Progenitor cell of endocrine pancreas (in vitro differentiated cells): ENCODE measurements at places on chromosomes 11 and 22. TPM values are rescaled to one million over a fixed set of nuclear protein-coding genes. Genes with fewer than 3 reads are reported as not detected.

DNA sequence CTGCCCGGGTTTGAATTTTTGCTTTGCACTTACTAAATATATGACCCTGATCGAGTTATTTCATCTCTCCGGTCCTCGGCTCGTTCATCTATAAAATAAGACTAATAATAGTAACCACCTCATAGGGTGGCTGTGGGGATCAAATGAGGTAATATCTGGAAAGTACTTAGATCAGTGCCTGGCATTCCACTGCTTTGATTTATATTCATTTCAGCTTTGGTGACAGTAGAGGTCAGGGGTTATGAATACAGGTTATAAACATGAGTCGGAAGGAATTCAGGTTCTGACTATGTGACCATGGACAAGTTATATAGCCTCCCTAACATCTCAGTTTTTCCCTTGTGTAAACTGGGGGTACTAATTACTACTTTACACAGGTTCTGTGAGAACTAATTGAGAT, 2.9 kb upstream of the TEAD1 start:
- no peak for DNase-seq
- H3K4me3 ChIP-seq: no peak overlapping the region
- H3K36me3 ChIP-seq: no peaks in the 10 kb centered on the region
- H3K4me1 ChIP-seq: peaks cover 5% of the 10 kb centered on the region
- no peak overlapping the region for H3K27ac ChIP-seq

GRCh38 chr22:50035131-50035881, 22.7 kb upstream of the IL17REL start:
- H3K4me1 ChIP-seq: peaks cover 4% of the 10 kb centered on the region
- H3K36me3 ChIP-seq: no peaks in the 10 kb centered on the region
- H3K27me3 ChIP-seq: no peaks in the 10 kb centered on the region
- no peak overlapping the region for H3K27ac ChIP-seq
- H3K4me3 ChIP-seq: no peak overlapping the region

DNA sequence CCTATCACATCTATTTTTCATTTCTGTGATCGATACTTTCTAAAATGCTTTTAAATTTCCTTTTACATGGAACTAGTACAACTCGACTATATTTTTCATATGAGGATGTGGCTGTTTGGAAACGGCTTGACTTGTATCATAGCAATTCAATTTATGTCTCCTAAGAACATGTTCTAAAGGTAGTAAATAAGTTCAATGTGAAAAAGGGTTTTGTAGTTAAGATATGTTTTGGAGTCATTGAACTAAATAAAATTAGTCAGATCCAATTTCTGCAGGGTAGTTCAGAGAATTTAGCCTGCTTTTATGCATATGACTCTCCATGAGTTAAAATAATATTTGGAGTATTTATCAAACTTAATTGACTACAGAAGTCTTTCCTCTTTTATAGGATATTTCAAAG, 1121.4 kb downstream of the LRRC4C start:
- no peaks in the 10 kb centered on the region for H3K4me1 ChIP-seq
- H3K27me3 ChIP-seq: no peaks in the 10 kb centered on the region
- no peaks in the 10 kb centered on the region for H3K36me3 ChIP-seq
- no peak overlapping the region for H3K27ac ChIP-seq
- DNase-seq: no peak

GRCh38 chr11:134119094-134119493, 50.2 kb downstream of the JAM3 start:
- peaks cover 14% of the 10 kb centered on the region for H3K27me3 ChIP-seq
- H3K4me1 ChIP-seq: peaks cover 11% of the 10 kb centered on the region
- no peak for DNase-seq

GRCh38 chr11:11622772-11623171, 967 bp upstream of the GALNT18 start:
- H3K4me3 ChIP-seq: peak overlapping the region; percentile 43
- DNase-seq: no peak
- peaks cover 11% of the 10 kb centered on the region for H3K4me1 ChIP-seq
- peaks cover 60% of the 10 kb centered on the region for H3K27me3 ChIP-seq
- peak overlapping the region; percentile 13 for H3K27ac ChIP-seq

DNA sequence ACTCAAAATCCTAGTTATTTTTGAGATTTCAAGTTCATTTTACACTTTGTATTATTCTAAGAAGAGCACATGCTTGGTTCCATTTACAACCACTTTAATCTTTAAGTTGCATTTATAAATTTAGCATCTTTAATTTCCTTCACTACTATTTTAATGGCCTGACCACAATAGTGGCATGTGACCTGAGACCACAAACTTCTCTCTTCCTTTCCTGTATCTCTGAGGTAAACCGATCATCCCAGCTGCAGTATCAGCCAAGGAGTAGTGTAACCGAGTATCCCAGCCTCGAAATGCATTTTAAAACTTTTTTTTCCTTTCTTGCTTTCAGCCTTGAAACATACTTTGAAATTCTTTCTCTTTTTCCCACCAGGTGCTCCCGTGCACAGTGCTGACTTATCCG, 28.7 kb upstream of the CBX6 start:
- H3K27me3 ChIP-seq: peaks cover 11% of the 10 kb centered on the region
- no peaks in the 10 kb centered on the region for H3K4me1 ChIP-seq
- no peak overlapping the region for H3K27ac ChIP-seq
- no peak overlapping the region for H3K4me3 ChIP-seq
- DNase-seq: no peak

GRCh38 chr11:91981995-91982394, 242.6 kb upstream of the FAT3 start:
- H3K27ac ChIP-seq: no peak overlapping the region
- no peaks in the 10 kb centered on the region for H3K36me3 ChIP-seq
- no peak for DNase-seq

DNA sequence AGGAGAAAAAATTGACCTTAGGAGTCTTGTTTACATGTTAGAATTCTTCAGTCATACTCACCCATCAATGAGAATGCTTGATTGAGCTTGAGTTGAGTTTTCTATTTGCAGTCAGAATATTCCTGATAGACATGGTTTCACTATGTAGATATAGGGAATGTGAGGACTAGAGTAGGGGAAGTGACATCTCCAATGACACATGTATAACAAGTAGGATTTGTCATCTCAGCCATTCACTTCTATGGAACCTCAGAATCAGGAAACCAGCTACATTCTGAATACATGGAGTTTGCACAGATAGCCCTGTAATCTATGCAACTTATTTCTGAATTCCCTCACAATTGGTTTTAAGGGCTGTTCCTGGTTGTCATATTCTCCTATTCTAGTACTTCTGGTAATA, 20.1 kb upstream of the OR9Q1 start:
- H3K27ac ChIP-seq: no peak overlapping the region
- DNase-seq: no peak
- no peak overlapping the region for H3K4me3 ChIP-seq

- H3K27me3 ChIP-seq: no peaks in the 10 kb centered on the region
- DNase-seq: no peak
- no peak overlapping the region for H3K4me3 ChIP-seq
- H3K27ac ChIP-seq: peak overlapping the region; percentile 89
Observed at GRCh38 chr22:40597526-40598430, 38.7 kb downstream of the MRTFA start.

- H3K36me3 ChIP-seq: peaks cover 34% of the 10 kb centered on the region
- H3K27me3 ChIP-seq: no peaks in the 10 kb centered on the region
- no peak overlapping the region for H3K27ac ChIP-seq
- DNase-seq: no peak
- H3K4me1 ChIP-seq: peaks cover 29% of the 10 kb centered on the region
- no peak overlapping the region for H3K4me3 ChIP-seq
Observed at GRCh38 chr11:12999597-12999996, 9.5 kb upstream of the RASSF10 start.

DNA sequence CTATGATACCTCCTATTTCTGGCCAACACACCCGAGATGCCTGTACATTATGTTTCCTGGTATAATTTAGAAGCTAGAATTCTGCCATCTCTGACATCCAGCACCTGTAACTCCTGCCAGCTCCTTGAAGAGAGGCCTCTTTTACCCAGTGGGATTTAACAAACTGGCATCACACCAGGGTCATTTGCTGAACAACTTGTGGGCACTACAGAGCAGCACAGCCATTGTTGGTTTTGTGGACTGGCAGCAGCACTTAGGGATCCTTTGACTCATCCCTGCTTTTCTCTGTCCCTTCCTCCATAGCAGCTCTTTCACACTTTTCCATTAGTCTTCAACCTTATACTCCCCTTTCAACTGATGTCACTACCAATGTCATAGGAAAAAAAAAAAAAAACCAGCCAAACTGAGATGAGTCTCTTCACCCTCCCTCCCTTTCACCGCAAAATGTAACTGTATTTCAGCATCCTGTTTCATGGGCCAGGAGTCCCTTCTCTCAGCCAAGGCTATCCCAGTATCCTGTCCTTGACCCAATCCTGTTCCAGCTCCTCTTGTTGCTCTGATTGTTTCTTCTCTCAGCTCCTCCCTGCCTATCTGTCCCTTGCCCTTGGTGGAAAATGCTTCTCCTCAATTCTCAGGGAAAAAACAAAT, 68.7 kb downstream of the PPFIBP2 start:
- H3K36me3 ChIP-seq: no peaks in the 10 kb centered on the region
- H3K4me1 ChIP-seq: peaks cover 17% of the 10 kb centered on the region
- H3K27me3 ChIP-seq: no peaks in the 10 kb centered on the region
- no peak for DNase-seq

DNA sequence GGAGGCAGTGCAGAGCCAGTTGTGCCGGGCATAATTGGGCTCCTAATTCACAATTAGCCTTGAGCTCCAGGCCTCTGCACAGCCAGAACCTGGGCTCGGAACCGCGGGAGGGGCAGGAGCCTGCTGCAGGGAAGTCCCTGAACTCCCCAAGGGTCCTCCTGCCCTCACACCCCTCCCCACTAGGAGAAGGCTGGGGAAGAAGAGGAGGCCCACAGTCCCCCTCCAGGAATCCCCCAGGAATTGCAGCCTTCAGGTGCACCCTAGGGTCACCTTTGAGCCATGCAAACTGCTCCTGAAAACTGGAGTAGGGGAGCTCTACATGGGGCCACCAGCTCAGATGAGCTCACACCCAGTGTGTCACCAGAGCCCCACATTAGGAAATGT, 93.8 kb upstream of the LMO1 start:
- H3K4me3 ChIP-seq: no peak overlapping the region
- peaks cover 7% of the 10 kb centered on the region for H3K4me1 ChIP-seq
- H3K36me3 ChIP-seq: no peaks in the 10 kb centered on the region

DNA sequence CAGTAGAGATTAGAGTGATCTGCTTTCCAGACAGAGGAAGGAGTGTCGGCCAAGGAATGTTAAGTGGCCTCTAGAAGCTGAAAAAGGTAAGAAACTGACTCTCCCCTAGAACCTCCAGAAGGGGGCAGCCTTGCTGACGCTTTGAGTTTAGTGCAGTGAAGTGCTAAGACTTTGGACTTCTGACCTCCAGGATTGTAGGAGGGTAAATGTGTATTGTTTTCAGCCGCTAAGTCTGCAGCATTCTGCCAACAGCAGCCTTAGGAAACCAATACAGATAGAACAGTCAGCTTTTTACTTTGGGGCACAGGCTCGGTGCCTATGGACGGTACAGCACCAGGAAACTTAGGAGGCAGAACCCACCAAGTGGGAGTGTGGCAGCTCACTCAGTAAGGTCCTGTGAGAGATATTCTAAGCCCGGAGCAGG, 3.6 kb upstream of the TBC1D22A start:
- H3K27me3 ChIP-seq: no peaks in the 10 kb centered on the region
- peak overlapping the region; percentile 35 for H3K27ac ChIP-seq
- peak; percentile 45 for DNase-seq
- peaks cover 6% of the 10 kb centered on the region for H3K36me3 ChIP-seq
- H3K4me3 ChIP-seq: no peak overlapping the region
- peaks cover 23% of the 10 kb centered on the region for H3K4me1 ChIP-seq

- H3K27ac ChIP-seq: no peak overlapping the region
- H3K4me1 ChIP-seq: peaks cover 18% of the 10 kb centered on the region
- peak overlapping the region; percentile 68 for H3K4me3 ChIP-seq
- no peaks in the 10 kb centered on the region for H3K36me3 ChIP-seq
- peaks cover 86% of the 10 kb centered on the region for H3K27me3 ChIP-seq
- no peak for DNase-seq
Observed at GRCh38 chr11:19345519-19345847, 104.7 kb upstream of the E2F8 start.

- H3K27ac ChIP-seq: no peak overlapping the region
- H3K4me1 ChIP-seq: no peaks in the 10 kb centered on the region
Observed at GRCh38 chr11:14107050-14107430, 144.5 kb downstream of the SPON1 start.

- H3K4me3 ChIP-seq: no peak overlapping the region
- peaks cover 30% of the 10 kb centered on the region for H3K4me1 ChIP-seq
- no peak overlapping the region for H3K27ac ChIP-seq
- H3K27me3 ChIP-seq: no peaks in the 10 kb centered on the region
- DNase-seq: no peak
Observed at GRCh38 chr11:96315476-96315875, 27.5 kb downstream of the MAML2 start.

DNA sequence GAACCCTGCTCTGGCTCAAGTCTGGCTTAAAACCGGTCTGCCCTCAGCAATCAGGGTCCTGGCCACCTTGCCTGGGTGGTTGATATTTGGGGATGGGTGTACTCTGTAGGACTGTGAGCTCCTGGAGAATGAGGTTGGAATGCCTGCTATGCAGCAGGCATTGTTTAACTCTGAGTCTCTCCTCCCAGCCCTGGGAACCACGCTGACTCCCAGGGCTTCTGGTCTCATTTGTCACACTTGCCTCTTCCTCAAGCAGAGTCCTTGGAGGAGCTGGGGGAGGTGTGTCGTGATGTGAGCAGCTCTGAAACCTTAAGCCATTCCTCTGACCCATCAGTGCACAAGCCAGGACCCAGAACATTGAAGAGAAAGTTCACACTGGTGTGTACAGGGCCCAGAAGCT, 340.1 kb downstream of the MN1 start:
- no peaks in the 10 kb centered on the region for H3K36me3 ChIP-seq
- peak overlapping the region; percentile 93 for H3K27ac ChIP-seq
- peaks cover 28% of the 10 kb centered on the region for H3K4me1 ChIP-seq
- peak; percentile 18 for DNase-seq
- H3K27me3 ChIP-seq: peaks cover 6% of the 10 kb centered on the region
- no peak overlapping the region for H3K4me3 ChIP-seq

GRCh38 chr11:64263947-64264317, 12.6 kb downstream of the PLCB3 start:
- peaks cover 15% of the 10 kb centered on the region for H3K36me3 ChIP-seq
- H3K4me1 ChIP-seq: peaks cover 3% of the 10 kb centered on the region
- no peak overlapping the region for H3K27ac ChIP-seq
- H3K4me3 ChIP-seq: no peak overlapping the region

- DNase-seq: no peak
- peaks cover 3% of the 10 kb centered on the region for H3K4me1 ChIP-seq
- H3K27me3 ChIP-seq: no peaks in the 10 kb centered on the region
- no peak overlapping the region for H3K4me3 ChIP-seq
- H3K27ac ChIP-seq: no peak overlapping the region
- H3K36me3 ChIP-seq: peaks cover 33% of the 10 kb centered on the region
Observed at GRCh38 chr22:42596863-42597530, 17.7 kb downstream of the POLDIP3 start.

Gene DCDC1
- total RNA-seq: 6.9 and 7.3 TPM in 2 replicates

Gene MAPK8IP1
- total RNA-seq: 43.0 and 48.1 TPM in 2 replicates

Gene VPREB1
- not detected in 2 replicates for total RNA-seq

Gene NFAM1
- total RNA-seq: 0.31 and 0.69 TPM in 2 replicates

Gene HMGXB4
- 23.0 and 25.0 TPM in 2 replicates for total RNA-seq

Gene TNNT3
- 0.38 TPM in 1 of 2 replicates, not detected in the other for total RNA-seq

Gene MS4A15
- total RNA-seq: not detected in 2 replicates

Gene OR8G1
- total RNA-seq: not detected in 2 replicates

Gene HEPN1
- total RNA-seq: not detected in 2 replicates

Gene ARHGAP42
- 25.3 and 27.7 TPM in 2 replicates for total RNA-seq
